Activated CD8-positive, alpha-beta T cell treated with anti-CD3 and anti-CD28 coated beads, Interleukin-2, amount 10 ng/mL, durations not matched to agents 7 days and 5 days (primary cell): ENCODE measurements at places on chromosomes 6 and 20. TPM values are rescaled to one million over a fixed set of nuclear protein-coding genes. Genes with fewer than 3 reads are reported as not detected.
A peak's percentile ranks its signal among the peaks of the same experiment; 100 is the strongest.

DNA sequence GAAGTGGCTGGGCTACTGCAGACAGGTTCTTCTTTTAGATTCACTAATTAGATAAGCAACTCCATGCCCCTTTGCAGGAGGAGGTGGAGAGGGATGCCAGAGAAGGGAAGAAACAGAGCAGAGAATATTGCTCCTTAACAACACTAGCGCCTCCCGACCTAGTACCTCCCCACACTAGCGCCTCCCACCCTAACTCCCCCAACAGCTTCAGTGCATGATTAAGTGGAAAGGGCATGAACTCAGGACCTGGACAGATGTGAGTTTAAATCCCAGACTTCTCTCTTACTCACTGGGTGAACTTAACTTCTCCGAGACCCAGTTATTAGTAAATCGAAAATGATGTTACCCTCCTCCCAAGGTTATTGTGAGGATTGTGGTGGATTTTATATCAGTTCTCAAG, 25.7 kb downstream of the STX11 start:
- no peak overlapping the region for H3K27ac ChIP-seq
- no peak overlapping the region for H3K4me3 ChIP-seq
- no peak for DNase-seq
- H3K27me3 ChIP-seq, result no peaks in the 10 kb centered on the region
- peaks cover 42% of the 10 kb centered on the region for H3K36me3 ChIP-seq
- peaks cover 20% of the 10 kb centered on the region for H3K4me1 ChIP-seq

- H3K27ac ChIP-seq, result no peak overlapping the region
- H3K4me1 ChIP-seq, result no peaks in the 10 kb centered on the region
- DNase-seq, result no peak
- H3K4me3 ChIP-seq, result no peak overlapping the region
- H3K27me3 ChIP-seq, result no peaks in the 10 kb centered on the region
- H3K36me3 ChIP-seq, result no peaks in the 10 kb centered on the region
Observed at GRCh38 chr6:119390247-119390793, 40.8 kb upstream of the MAN1A1 start.

STX11 gene
- total RNA-seq, result 13.9 TPM

SAMD5 gene
- not detected for total RNA-seq

ECT2L gene
- not detected for total RNA-seq

QRSL1 gene
- 14.2 TPM for total RNA-seq

DNA sequence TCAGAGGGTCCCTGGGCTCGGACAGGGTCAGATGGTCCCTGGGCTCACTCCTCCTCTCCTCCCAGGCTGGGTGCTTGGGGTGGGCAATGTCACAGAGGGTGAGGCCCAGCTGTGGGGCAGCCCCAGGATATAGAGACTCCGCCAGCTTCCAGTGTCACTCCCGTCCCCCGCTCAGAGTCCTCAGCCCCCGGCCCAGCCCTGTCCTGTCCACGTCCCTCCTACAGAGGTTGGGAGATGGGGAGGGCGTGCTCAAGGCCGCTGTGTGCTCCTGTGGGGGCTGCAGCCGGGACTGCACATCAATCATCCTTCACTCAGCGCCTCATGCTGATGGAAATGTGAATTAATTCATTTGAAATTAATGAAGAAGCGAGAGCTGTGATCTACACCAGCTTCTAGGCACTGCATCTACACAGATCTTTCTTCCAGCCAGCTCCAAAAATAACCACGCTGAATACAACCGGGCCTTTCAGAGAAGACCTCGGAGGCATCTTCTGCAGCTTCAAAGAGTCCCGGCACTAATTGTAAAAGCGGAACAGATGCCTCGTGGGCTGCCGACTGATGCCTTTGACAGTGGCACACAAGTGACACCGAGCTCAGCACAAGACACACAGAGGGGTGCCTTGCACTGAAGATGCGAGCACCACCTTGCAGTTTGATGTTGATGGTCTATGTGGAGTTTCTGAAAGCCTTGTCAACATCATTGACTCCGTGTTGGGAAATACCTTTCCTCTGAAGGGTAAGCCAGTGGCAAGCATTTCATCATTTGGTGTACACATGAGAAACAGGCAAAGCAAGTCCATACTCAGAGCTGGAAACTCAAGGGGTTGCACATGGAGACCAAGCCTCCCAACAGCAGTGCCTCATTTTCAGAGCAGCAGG, 39.3 kb downstream of the DACT2 start:
- no peak for DNase-seq
- no peak overlapping the region for H3K27ac ChIP-seq
- H3K27me3 ChIP-seq, result no peaks in the 10 kb centered on the region
- no peaks in the 10 kb centered on the region for H3K4me1 ChIP-seq
- H3K36me3 ChIP-seq, result no peaks in the 10 kb centered on the region

DNA sequence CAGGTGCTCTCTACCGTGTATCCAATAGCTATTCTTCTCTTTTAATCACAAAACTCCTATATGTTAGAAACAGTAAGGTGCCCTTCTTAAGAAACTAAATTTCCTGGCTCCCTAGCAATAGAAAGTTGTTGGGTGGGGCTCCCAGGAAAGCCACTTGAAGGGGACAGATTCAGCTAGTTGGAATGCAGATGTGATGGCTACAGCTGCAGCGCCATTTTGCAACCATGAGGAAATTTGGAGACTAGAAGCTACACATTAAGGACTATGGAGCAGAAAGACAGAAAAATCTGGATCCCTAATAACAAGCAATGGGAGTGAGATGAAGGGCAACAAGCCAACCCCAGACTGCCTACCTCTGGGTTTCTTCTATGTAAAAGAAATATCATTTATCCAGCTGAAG, 108.8 kb upstream of the AFDN start:
- peaks cover 36% of the 10 kb centered on the region for H3K27me3 ChIP-seq
- H3K4me3 ChIP-seq, result no peak overlapping the region
- no peak for DNase-seq
- no peak overlapping the region for H3K27ac ChIP-seq
- no peaks in the 10 kb centered on the region for H3K4me1 ChIP-seq
- H3K36me3 ChIP-seq, result no peaks in the 10 kb centered on the region

DNA sequence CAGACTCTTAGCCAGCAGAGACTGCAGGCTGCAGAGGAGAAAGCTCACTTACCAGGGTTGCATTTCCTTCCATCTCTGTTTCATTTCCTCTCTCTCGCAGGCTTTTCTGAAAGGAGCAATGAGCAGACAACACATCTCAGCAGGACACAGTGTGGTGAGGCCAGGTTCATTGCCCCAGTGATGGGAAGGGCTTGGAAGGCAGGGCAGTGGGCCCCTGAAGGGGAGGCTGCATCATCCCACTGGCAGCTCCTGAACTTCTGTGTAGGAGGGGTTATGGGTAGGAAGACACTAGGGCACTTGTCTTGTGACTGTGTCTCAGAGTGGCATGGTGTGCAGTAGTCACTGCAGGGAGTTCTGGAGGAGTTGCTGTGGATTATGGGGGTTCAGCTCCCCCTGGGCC, 246.8 kb downstream of the QKI start:
- peaks cover 8% of the 10 kb centered on the region for H3K4me1 ChIP-seq
- peaks cover 20% of the 10 kb centered on the region for H3K27me3 ChIP-seq
- H3K4me3 ChIP-seq, result no peak overlapping the region
- no peak overlapping the region for H3K27ac ChIP-seq
- no peaks in the 10 kb centered on the region for H3K36me3 ChIP-seq

TRIM10 gene
- not detected for total RNA-seq

DNA sequence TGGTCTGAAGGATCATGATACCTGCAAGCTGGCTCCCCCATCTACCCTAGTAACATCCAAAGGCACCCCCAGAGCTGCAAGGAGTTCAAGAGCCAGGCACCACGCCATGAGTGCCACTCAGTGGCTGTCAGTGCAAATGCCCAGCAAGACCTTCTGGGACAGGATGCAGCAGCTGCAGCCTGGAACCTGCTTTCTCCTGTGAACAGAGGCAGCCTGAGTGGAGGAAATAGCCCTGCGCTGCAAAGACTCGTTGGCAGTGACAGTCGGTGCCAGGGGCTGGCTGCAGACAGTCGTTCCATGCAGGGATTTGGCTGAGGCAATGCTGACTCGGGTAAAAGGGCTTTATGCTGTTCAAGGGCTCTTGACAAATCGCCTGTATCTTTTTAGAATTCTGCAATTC, 15.7 kb upstream of the SSTR4 start:
- no peaks in the 10 kb centered on the region for H3K36me3 ChIP-seq
- DNase-seq, result no peak
- H3K4me1 ChIP-seq, result no peaks in the 10 kb centered on the region
- H3K27ac ChIP-seq, result no peak overlapping the region
- H3K27me3 ChIP-seq, result no peaks in the 10 kb centered on the region

GRCh38 chr6:39599973-39600372, 125.2 kb downstream of the KIF6 start:
- no peak overlapping the region for H3K27ac ChIP-seq
- H3K36me3 ChIP-seq, result no peaks in the 10 kb centered on the region
- H3K4me3 ChIP-seq, result no peak overlapping the region
- H3K4me1 ChIP-seq, result no peaks in the 10 kb centered on the region
- DNase-seq, result no peak

GRCh38 chr6:124430740-124431318, 531.4 kb upstream of the RNF217 start:
- H3K27ac ChIP-seq, result no peak overlapping the region
- DNase-seq, result no peak
- H3K4me3 ChIP-seq, result no peak overlapping the region
- H3K36me3 ChIP-seq, result no peaks in the 10 kb centered on the region
- no peaks in the 10 kb centered on the region for H3K27me3 ChIP-seq

SGK2 gene
- 0.10 TPM for total RNA-seq

CHD6 gene
- 32.2 TPM for total RNA-seq

GRCh38 chr6:136745300-136745699, 47.0 kb downstream of the MAP3K5 start:
- H3K27me3 ChIP-seq, result peaks cover 5% of the 10 kb centered on the region
- H3K27ac ChIP-seq, result no peak overlapping the region
- no peak for DNase-seq
- H3K36me3 ChIP-seq, result peaks cover 18% of the 10 kb centered on the region

DNA sequence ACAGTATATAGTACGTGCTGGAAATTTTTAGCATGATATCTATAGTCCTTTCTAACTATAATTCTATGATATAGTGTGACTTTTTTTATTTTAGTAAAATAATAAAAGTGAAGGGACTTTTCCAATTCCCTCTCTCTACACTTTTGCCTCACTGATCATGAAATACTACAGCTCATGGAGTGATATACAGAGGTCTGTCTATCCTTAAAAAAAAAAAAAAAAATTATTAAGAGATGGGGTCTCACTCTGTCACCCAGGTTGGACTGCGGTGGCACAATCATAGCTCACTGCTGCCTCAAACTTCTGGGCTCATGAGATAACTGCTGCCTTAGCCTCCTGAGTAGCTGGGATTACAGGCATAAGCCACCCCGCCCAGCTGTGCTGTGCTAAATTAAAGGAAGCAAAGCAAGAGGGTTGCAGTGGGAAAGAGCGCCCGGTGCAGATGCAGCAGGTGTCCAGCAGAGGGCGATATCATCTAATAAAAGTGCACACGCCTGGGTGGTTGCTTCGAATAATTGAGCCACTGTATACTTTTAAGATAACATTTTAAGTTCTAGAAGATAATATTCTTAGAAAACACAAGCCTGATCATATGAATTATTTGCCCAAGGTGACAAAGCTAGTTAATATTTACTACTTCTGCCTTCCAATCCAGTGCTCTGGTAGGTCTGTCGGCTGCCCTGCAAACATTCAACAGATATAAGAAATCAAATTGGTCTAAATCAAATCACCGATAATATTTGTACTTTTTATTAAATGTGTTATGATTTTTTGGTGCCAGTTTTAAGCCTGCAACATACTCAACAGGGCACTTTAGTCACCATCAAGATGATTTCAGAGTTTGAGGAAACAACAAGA, 94.9 kb upstream of the NT5E start:
- no peaks in the 10 kb centered on the region for H3K4me1 ChIP-seq
- H3K27me3 ChIP-seq, result peaks cover 4% of the 10 kb centered on the region
- no peaks in the 10 kb centered on the region for H3K36me3 ChIP-seq
- peak; percentile 77 for DNase-seq

GRCh38 chr20:40688129-40689099, 622 bp downstream of the MAFB start:
- H3K36me3 ChIP-seq, result no peaks in the 10 kb centered on the region
- no peak for DNase-seq
- H3K4me3 ChIP-seq, result peak overlapping the region; percentile 61
- H3K27ac ChIP-seq, result peak overlapping the region; percentile 60
- peaks cover 17% of the 10 kb centered on the region for H3K4me1 ChIP-seq

- no peak for DNase-seq
- no peak overlapping the region for H3K4me3 ChIP-seq
- peaks cover 7% of the 10 kb centered on the region for H3K27me3 ChIP-seq
Observed at GRCh38 chr6:39493174-39493573, 170.7 kb upstream of the KCNK16 start.

NCOA3 gene
- 57.4 TPM for total RNA-seq

DNA sequence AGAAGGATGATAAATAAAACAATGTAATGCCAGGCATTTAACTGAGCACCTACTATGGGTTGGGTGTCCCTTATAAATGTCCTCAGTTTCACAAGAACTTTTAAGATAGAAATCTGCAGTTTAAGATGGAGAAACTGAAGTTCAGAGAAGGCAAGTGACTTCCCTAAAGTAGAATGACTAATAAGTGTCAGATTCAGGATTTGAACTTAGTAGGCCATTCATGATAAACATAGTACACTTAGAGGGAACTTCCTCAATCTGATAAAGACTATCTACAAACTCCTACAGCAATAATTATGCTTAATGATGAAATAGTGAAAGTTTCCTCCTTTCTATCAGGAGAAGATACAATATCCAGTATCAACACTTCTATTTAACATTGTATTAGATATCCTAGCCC, 43.9 kb downstream of the NCR2 start:
- H3K27me3 ChIP-seq, result peaks cover 71% of the 10 kb centered on the region
- no peak overlapping the region for H3K4me3 ChIP-seq
- H3K27ac ChIP-seq, result no peak overlapping the region
- DNase-seq, result no peak
- no peaks in the 10 kb centered on the region for H3K36me3 ChIP-seq

DNA sequence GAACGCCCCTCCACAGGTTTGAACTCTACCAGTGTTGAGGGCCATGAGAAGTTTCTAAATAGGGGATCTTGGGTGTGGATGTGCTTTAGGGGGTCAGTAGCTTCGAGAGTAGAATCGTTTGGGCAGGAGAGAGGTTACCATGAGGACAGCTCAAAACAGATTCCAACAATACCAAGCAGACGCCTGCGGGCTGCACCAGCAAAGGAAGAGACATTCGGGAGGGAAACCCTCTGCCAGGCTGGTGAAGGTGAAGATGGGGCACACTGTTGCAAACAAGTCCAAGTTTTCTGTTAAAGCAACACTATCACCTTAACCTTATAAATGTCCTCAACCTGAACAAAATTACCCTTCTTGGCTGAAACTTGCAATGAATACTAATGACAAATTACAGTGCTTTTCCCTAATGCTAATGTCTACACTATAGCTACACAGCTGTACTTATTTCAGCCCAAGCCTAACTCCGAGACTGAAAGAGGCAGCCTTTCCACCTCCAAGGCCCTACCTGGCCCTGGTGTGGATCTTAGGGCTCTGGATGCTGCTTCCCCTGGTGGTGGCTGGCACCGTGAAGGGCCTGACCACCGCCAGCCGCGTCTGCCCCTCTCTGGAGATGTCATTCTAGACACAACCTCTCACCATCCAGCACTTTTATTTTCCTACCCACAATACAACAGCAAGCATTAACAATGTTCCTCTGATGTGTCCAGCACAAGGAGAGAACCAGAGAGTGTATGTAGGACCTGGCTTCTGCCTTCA, 80.1 kb downstream of the DLL1 start:
- peaks cover 8% of the 10 kb centered on the region for H3K27me3 ChIP-seq
- H3K36me3 ChIP-seq, result no peaks in the 10 kb centered on the region
- H3K27ac ChIP-seq, result no peak overlapping the region
- H3K4me1 ChIP-seq, result peaks cover 6% of the 10 kb centered on the region
- peak; percentile 12 for DNase-seq

- H3K27ac ChIP-seq, result no peak overlapping the region
- no peaks in the 10 kb centered on the region for H3K36me3 ChIP-seq
- no peak overlapping the region for H3K4me3 ChIP-seq
- no peaks in the 10 kb centered on the region for H3K4me1 ChIP-seq
- H3K27me3 ChIP-seq, result peaks cover 41% of the 10 kb centered on the region
Observed at GRCh38 chr20:45223136-45223535, 2.0 kb downstream of the SEMG2 start.
